NCI-H1930 (cell line): ENCODE measurements at places on chromosomes 5 and 9.

DNA sequence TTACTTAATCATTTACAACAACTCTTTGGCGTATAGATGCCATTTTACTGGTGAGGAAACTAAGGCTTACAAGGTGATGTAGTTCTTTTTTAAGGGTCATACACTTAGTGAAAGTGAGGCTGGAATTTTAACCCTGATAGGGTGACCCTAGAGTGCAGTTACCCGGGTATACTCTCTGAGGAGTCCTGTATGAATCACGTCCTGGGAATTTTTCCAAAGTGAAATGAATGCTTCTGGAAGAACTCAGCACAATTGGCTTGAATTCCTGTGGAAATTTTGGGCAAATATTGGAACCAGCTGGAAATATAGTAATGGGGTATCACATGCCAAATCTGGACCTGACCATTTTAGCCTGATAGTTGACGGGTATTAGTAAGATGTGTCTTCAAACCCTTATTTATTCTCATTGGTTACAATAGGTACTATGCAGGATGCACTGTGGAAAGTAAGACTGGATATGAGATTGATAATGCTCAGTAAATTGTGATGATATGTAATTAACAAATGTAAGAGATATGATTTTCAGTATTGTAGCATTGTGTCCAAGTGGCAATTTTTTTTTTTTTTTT is 14.8 kb downstream of the SUB1 start:
- DNase-seq = no peak

- no peak for DNase-seq
These were observed 8.2 kb upstream of the SLC46A2 start for GRCh38 chr9:112898872-112899311.

DNA sequence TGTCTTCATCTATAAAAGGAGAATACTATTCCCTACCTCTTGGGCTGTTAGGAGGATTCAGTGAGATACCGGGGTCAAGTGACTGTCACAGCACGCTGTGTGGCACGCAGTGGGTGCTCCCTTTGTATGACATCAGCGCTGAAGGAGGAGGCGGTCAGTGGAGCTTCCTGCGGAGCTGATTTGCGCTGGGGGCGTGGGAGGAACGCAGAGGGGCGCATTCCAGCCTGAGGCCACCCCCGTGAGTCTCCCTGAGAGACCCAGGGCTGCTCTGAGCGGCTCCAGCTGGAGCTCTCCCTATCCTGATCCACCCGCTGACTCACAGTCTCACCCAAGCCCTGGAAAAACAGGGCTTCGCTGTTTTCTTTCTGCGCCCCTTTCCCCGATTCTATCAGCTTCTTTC is 24.3 kb upstream of the NEURL1B start:
- no peak for DNase-seq

DNA sequence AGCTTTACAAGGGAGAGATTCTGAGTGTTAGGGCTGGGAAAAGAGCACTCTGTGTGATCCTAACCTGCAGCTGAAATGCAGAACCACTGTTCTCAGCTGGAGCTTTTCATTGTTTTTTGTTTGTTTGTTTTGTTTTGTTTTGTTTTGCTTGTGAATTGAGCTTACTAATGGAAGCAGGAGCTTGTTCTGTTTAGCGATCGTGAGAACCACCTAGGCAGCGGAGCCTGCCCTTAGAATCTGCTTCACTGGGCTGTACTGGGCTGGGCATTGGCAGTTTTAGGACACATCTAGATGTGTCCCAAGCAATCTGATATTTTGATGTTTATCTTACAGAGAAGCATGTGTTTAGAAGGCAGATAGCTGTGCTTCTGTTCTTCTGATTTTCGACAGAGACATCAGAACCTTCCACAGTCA is 14.3 kb downstream of the SYK start:
- no peak for DNase-seq

DNA sequence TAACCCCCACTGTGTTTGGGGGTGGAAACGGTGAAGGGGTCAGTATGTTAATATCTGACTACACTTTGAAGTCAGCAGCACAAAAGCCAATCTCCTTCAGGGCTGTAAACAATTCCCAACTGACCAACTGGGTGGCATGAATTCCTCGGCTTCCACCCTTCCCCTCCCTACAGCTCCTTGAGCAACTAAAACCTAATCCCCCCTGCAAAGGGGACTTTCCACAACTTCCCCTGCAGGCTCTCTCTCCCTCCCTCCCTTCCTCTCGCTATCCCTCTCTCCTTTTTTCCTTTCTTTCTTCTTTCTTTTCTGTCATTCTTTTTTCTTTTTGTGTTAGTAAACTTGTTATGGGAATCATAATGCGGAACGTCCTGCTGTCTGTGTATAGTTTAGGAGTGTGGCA is 65.1 kb upstream of the PTCH1 start:
- DNase-seq = no peak

- DNase-seq = no peak
These were observed 806 bp upstream of the RNF224 start for GRCh38 chr9:137226338-137227053.

GRCh38 chr5:491856-492155 is 32.4 kb downstream of the SLC9A3 start:
- DNase-seq = no peak

- no peak for DNase-seq
These were observed 539.5 kb downstream of the EBF1 start for GRCh38 chr5:158560170-158560569.

DNA sequence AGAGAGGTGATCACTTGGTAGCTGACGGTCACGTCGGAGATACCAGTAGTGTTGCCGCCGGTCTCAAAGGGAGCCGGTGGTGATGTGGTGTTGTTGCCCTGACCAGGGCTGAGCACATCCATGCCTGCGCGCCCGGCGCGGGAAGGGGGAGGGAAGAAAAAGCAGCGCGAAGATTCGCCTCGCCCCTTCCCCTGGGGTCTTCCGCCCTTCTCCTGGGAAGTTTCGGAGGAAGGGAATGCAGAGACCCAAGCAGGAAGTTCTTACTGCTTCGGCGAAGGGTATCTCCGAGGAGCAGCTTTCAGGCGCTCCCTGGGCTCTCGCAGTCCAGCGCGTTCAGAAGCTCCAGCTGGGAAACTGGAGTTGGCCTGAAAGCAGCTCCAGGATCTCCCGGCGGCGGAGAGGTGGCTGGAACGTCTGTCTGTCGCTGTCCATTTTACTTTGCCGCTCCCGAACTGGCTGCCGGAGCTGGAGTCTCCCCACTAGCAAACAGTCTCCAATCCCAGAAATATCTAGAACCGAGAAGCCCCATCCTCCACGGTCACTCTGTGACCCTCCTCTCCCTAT is 565 bp downstream of the HTR1A start:
- DNase-seq = no peak
